ENCODE measurements at places on chromosomes 2 and 18.

DNA sequence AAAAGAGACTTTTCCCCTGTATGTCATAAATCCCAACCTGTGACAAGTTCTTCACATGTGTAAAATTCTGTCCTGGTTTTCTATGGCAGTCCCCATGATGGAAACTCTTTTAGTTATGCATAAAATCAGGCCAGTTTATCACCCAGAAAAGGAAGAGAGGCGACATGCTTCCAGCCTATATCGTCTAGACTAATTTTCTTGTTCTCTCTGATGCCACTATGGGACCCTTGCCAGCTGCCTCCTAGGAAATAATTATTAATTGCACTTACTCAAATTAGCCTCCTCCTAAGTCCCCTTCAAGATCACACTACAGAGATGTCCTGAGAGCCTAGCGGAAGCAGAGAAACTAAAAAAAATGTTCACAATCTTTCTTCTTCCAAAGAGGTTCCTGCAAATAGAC is 722.4 kb downstream of the NRXN1 start:
- no peak for DNase-seq

- DNase-seq = no peak
Observed at GRCh38 chr2:12663306-12664037, 53.3 kb upstream of the TRIB2 start.

- DNase-seq = no peak
Observed at GRCh38 chr18:47632970-47633635, 297.4 kb downstream of the SMAD2 start.

DNA sequence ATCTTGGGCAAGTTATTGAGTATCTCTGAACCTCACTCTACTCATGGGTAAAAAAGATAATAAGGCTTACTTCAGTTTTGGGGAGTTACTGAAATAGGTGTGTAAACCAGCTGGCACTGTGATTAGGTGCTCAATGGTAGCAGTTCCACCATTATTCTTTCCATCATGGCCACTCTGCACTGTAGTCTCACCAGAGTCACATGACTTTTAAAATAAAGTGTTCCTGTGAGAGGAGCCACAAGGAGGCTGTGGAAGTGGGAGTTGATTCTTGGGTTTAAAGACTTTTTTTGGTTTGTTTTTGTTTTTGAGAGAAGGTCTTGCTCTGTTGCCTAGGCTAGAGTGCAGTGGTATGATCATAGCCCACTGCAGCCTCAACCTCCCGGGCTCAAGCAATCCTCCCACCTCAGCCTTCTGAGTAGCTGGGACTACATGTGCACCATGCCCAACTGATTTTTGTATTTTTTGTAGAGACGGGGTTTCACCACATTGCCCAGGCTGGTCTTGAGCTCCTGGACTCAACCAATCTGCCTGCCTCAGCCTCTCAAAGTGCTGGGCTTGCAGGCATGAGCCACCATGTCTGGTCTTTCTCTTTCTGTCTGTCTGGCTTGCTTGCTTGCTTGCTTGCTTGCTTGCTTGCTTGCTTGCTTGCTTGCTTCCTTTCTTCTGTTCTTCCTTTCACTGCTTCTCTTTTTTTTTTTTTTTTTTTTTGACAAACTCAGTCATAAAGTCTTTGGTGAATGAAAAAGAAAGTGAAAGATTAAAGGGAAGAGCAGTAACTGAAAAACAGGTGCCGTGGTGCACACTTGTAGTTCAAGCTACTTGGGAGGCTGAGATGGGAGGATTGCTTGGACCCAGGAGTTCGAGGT is 21.2 kb upstream of the ACVR1 start:
- no peak for DNase-seq

DNA sequence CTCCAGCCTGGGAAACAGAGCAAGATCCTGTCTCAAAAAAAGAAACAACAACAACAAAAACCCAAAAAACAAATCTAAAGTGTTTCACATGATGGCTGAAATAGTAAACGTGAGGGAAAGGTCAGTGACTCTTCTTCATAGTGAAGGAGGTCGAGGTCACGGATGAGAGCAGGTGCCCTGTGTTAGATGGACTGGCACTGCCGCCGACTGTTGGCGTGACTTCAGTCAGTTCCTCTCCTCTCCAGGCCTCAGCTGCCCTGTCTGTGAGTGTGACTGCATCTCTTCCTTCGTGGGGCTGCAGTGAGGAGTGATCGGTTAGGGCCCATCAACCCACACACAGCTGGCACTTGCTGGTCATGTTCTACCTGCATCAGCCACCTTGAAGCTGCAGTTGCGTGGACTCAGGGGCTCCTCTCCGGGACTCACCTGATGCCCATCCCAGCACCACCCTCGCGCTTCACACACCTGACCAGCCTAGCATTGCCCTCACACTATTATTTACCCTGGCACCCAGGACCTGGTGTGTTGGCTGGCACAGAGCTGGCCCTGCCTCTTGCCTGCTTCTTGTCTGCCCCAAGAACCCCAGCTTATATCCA is 30.1 kb upstream of the TMEM87B start:
- DNase-seq = no peak

DNA sequence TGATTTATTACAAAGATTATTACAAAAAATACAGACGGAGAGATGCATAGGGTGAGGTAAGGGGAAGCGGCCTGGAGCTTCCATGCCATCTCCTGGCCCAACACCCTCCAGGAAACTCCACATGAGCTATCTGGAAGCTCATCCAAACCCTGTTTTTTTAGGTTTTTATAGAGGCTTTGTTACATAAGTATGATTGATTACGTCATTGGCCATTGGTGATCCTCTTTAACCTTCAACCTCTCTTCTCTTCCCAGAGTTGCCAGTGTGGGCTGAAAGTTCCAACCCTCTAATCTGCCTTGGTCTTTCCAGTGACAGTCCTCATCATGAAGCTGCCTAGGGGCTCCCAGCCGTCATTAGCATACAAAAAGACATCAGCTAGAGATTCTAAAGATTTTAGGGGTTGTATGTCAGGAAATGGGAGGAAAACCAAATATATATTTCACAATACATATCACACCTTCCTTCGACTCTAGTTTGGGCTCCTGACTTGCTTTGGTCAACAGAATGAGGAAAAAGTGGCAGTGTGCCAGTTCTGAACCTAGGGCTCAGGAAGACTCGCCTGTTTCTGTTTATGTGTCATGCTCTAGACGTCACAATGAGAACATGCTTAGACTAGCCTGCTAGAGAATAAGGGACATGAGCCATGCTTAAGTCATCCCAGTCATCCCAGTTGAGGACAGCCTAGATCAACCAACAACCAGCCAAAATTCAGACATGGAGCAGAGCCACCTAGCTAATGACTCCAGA is 54.1 kb downstream of the ETAA1 start:
- DNase-seq = no peak

GRCh38 chr18:23099621-23100020 is 35.7 kb upstream of the CABLES1 start:
- no peak for DNase-seq

DNA sequence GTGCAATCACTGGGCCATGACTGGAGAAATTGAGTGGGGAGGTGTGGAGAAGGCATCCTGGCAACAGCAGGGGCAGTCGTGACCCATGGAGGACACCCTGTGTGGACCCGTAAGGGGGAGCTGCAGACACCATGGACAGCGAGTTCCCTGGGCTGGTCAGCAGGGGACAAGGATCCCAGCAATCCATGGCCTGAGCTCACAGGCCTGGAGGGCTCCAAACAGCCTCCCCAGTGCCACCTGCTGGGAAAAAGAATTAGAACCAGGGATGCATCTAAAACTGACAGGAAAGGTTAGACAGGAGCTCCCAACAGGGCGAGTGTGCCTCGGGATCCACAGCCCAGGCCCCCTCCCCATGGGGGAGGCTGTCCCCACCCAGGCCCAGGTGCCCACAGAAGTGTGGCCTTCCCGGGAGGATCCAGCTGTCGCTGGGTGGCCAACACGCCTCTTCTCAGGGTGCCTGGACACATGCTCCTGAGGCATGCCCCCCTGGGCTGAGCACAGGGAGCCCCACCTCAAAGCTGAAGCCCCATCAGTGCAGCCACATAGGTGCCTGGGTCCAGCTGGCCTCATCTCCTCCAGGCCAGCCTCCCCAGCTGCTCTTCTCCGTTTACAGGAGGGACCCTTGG is 20.5 kb upstream of the KIF1A start:
- DNase-seq = peak; percentile 47

DNA sequence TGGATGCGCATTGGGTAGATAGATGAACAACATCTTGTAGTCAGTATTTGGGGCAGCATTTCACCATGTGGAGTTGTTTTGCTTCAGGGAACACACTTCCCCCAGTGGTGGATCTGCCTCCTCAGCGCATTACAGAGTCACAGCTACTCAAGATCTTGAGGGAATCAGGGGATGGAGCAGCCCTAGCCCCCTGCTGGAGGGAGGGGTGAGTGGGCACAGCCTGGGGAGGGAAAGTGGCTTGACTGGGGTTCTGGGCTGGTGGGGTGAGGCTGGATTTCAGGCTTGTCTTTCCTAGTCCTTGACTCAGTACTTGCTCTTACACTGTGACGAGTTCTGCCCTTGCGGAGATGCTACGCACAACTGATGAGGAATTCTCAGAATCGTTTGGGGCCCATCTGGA is 271.0 kb upstream of the HS6ST1 start:
- no peak for DNase-seq

- DNase-seq = no peak
Observed at GRCh38 chr18:46478796-46479195, 178.2 kb downstream of the LOXHD1 start.

DNA sequence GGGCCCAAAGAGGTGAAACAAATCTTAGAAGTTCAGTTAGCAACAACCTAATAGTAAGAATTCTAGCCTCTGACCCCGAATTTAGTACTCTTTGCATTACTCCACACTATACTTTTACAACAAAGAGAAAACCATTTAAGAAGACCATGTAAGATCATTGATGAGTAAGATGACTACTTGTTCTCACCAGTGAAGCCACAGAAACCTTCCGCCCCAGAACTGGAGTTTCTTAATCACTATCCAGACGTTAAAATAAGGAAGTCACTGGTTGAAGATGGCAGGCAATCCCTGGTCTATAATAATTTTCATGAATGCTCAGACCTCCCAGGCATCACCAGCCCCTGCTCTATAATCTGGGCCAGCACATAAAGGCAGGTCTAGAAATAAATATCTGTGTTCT is 95.0 kb downstream of the TMEM163 start:
- DNase-seq = no peak

DNA sequence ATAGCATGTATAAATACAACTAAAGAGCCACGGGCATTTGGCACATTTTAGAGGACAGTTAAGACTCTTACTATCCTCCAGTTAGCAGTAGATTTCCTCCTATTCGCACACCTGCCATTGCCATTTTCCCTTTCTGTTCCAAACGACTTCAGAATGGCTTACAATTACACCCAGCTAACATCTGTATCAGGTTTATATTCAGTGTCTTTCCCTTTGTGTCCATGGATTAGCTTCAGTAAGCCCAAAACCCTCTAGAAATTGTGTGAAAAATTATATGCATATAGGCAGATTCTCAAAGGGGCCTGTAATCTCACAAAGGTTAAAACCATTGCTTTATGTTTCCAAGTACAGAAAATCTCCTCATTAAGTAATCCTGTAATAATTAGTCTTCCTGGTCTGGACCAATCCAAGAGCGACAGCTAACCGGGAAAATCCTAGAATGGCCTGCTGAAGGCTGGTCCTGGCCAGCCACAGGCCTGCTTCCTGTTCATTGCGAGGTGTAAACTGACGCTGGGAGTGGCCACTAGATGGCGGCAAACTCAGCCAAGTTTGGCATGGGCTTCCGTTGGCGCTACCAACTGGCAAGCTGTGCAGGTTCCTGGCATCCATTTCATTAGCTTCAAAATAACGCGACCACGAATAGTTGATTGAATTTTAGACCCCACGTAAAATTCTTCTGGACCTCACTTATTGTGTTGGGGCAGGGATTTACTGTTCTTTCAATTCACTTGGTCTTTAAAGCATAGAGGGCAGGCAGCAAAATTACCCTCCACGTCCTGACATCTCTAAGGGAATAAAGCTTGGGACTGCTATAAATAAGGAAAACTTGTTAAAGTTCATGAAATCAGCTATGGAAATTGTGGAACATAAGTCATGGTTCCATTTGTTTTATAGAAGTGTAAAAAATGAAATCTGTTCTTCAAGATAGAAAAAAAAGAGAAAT is 17.1 kb downstream of the ARHGAP25 start:
- DNase-seq = peak; percentile 68

DNA sequence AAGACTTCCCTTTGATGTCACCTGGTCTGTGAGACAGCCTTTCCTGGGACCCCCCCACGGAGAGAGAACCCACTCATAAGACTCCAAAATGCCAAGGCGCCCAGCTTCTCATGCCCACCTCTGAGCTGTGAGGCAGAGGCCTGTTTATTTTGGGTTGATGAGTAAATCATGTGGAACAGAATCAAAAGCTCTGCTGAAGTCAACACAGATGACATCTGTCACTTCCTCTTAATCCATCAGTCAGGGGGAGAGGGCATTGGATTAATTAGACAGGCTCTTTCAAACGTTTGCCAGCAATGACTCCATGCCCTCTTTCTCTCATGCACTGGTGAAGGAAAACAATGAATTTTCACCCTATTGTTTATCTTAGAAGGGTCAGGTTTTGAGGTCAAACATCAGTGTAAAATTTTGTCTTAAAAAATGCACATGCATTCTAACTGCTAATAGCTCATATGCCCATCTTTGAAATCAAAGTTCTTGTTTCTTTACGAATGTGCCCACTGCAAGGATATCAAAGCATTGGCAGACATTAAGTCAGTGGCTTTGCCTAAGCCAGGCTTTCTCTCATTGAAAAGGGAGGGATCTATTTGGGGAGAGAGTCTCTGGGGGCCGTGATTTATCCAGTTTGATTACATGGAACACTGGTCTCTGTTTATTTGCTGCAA is 184.1 kb downstream of the ACKR3 start:
- peak; percentile 61 for DNase-seq

DNA sequence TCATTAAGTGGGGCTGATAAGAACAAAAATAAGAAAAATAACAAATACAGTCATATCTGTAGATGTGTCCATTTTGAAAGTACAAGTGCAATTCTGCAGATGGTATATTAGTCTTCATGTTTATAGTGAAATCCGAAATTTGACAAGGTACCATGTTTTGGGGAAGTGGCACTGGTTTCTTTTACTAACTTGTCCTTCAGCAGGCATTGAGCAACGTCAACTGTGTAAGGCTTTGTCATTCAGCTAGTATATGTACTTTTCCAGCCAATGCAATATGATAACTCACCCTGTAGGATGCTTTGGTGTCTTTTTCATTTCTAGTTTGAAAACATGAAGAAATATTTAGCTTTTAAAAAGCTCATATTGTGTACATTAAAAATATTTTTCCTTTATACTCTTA is 139.9 kb downstream of the MCFD2 start:
- DNase-seq = no peak

DNA sequence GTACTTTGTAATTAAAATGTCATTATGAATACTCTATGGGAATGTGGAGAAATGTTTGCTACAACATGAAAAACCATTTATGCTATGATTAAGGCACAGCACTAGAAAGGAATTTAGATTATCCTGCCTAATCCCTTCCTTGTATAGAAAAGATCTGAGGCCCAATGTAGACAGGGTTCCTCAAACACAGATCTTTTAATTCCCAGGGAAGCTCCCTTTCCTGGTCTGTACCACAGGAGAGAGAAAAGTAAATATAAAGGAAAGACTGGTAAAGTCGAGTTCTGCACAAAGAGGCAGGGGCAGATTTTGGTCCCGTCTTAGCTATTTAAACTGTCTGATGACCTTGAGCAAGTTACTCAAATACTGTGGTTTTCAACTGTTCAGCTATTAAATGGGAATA is 84.7 kb downstream of the ICA1L start:
- no peak for DNase-seq
